Adrenal gland (tissue), 19 donors: ENCODE measurements at places on chromosomes 12 and 14. TPM values are rescaled to one million over a fixed set of nuclear protein-coding genes. Genes with fewer than 3 reads are reported as not detected.

DNA sequence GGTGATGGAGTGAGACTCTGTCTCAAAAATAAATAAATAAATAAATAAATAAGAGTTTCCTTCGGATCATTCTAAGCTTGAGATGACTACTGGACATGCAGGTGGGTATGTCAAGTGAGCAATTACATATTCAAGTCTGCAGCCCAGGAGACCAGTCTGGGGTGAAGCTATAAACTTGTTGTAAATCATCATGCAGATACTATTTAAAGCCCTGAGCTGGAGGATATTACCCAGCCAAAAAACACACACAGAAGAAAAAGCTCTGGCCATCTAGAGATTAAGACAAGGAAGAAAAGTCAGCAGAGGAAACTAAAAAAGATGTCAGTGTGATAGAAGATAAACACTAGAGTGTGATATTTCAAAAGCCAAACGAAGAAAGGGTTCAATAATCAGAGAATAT is 47.0 kb upstream of the PDZRN4 start:
- H3K36me3 ChIP-seq = no peaks in the 10 kb centered on the region
- H3K27me3 ChIP-seq = no peaks in the 10 kb centered on the region
- no peaks in the 10 kb centered on the region for H3K4me1 ChIP-seq
- H3K4me3 ChIP-seq = no peak overlapping the region
- no peak overlapping the region for H3K27ac ChIP-seq
- DNase-seq = no peak

ERP27 gene
- total RNA-seq = 1.6 TPM

GRCh38 chr12:102417055-102417454 is 63.3 kb downstream of the IGF1 start:
- H3K4me1 ChIP-seq = no peaks in the 10 kb centered on the region
- DNase-seq = no peak
- H3K36me3 ChIP-seq = no peaks in the 10 kb centered on the region
- no peaks in the 10 kb centered on the region for H3K27me3 ChIP-seq
- H3K4me3 ChIP-seq = no peak overlapping the region
- H3K27ac ChIP-seq = no peak overlapping the region

- H3K27ac ChIP-seq = no peak overlapping the region
- H3K4me3 ChIP-seq = no peak overlapping the region
- peaks cover 3% of the 10 kb centered on the region for H3K27me3 ChIP-seq
- H3K36me3 ChIP-seq = no peaks in the 10 kb centered on the region
- no peak for DNase-seq
Measured at GRCh38 chr14:58861586-58861985, 223.8 kb downstream of the DACT1 start.

- H3K27me3 ChIP-seq = no peaks in the 10 kb centered on the region
- no peak overlapping the region for H3K27ac ChIP-seq
- H3K4me3 ChIP-seq = no peak overlapping the region
- no peak for DNase-seq
Measured at GRCh38 chr14:20429801-20430669, 5.9 kb downstream of the KLHL33 start.

ANKS1B gene
- total RNA-seq = 10.2 TPM

GRCh38 chr14:95085321-95085720 is 72.0 kb downstream of the DICER1 start:
- no peaks in the 10 kb centered on the region for H3K4me1 ChIP-seq
- H3K27me3 ChIP-seq = no peaks in the 10 kb centered on the region
- no peak overlapping the region for H3K4me3 ChIP-seq
- peaks cover 5% of the 10 kb centered on the region for H3K36me3 ChIP-seq
- no peak for DNase-seq

DNA sequence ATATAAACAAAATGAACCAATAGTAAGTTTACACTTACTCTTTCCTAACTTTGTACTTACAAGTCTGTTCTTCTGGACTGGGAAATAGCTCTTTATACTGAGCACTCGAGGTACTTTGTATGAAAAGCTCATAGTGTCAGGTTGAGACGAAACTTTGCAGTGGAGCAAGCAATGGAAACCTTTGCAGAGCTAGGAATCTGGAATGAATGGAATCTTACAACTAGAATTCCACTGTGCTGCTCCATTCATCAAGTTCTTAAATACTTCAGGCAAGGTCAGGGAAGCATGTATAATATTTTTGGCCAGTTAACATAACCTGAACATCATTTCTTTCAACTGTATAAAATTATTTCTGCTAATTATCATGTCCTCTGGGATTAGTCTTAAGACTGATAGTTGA is 1327.5 kb upstream of the FLRT2 start:
- H3K36me3 ChIP-seq = no peaks in the 10 kb centered on the region

DPY19L2 gene
- 21.5 TPM for total RNA-seq

- peaks cover 14% of the 10 kb centered on the region for H3K4me1 ChIP-seq
- no peak overlapping the region for H3K4me3 ChIP-seq
- H3K27ac ChIP-seq = no peak overlapping the region
- no peaks in the 10 kb centered on the region for H3K27me3 ChIP-seq
- H3K36me3 ChIP-seq = no peaks in the 10 kb centered on the region
Measured at GRCh38 chr12:19208456-19208855, 78.9 kb downstream of the PLEKHA5 start.

- no peaks in the 10 kb centered on the region for H3K4me1 ChIP-seq
- H3K27ac ChIP-seq = no peak overlapping the region
- H3K27me3 ChIP-seq = no peaks in the 10 kb centered on the region
- no peak overlapping the region for H3K4me3 ChIP-seq
- no peaks in the 10 kb centered on the region for H3K36me3 ChIP-seq
Measured at GRCh38 chr12:98572010-98572409, 21.5 kb upstream of the SLC25A3 start.

DNA sequence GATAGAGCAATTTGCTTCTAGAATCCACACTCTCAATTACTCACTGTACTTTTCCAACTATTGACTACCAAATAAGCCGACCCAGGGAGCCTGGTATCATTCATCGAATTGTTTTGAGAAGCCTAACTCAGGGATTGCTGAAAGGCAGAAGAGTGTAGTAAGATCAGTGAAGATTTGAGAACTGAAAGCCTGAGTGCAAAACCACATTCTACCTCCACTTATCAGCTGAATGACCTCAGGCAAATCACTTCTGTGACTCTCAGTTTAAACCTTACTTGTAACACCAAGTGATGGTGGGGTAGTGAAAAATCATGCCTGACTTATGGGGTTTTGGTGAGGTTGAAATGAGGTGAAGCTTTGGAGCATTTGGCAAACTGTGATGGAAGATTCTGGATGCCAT is 126.1 kb upstream of the MAX start:
- H3K36me3 ChIP-seq = no peaks in the 10 kb centered on the region
- no peak for DNase-seq
- H3K27me3 ChIP-seq = no peaks in the 10 kb centered on the region
- peaks cover 13% of the 10 kb centered on the region for H3K4me1 ChIP-seq
- no peak overlapping the region for H3K27ac ChIP-seq

- peaks cover 18% of the 10 kb centered on the region for H3K4me1 ChIP-seq
- no peaks in the 10 kb centered on the region for H3K27me3 ChIP-seq
- no peak overlapping the region for H3K27ac ChIP-seq
- DNase-seq = no peak
Measured at GRCh38 chr14:75579338-75579864, 981 bp downstream of the FLVCR2 start.

LRRIQ1 gene
- 0.43 TPM for total RNA-seq

GLT8D2 gene
- 14.2 TPM for total RNA-seq

LAG3 gene
- 0.83 TPM for total RNA-seq

- H3K27ac ChIP-seq = no peak overlapping the region
- no peak overlapping the region for H3K4me3 ChIP-seq
- no peaks in the 10 kb centered on the region for H3K36me3 ChIP-seq
- no peaks in the 10 kb centered on the region for H3K27me3 ChIP-seq
- H3K4me1 ChIP-seq = no peaks in the 10 kb centered on the region
Measured at GRCh38 chr12:76702946-76703345, 61.0 kb upstream of the ZDHHC17 start.

- peak overlapping the region; percentile 32 for H3K4me3 ChIP-seq
- no peaks in the 10 kb centered on the region for H3K4me1 ChIP-seq
- no peaks in the 10 kb centered on the region for H3K27me3 ChIP-seq
- peak; percentile 84 for DNase-seq
Measured at GRCh38 chr12:25957793-25958427, 572 bp upstream of the RASSF8 start.

DNA sequence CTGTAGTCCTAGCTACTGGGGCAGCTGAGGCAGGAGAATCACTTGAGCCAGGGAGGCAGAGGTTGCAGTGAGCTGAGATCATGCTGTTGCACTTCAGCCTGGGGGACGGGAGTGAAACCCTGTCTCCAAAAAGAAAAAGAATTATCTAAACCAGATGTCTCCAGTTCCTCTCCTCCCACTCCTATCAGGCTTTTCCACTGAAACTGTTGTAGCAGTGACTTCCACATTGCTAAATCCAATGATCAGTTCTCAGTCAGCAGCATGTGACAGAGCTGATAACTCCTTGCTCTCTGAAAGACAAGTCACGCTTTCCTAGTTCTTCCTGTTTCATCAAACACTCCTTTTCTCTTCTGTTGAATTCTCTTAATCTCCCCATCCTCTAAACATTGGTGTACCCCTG is 8.6 kb downstream of the SLC38A6 start:
- DNase-seq = peak; percentile 2
- H3K4me3 ChIP-seq = no peak overlapping the region
- H3K4me1 ChIP-seq = no peaks in the 10 kb centered on the region
- H3K27me3 ChIP-seq = no peaks in the 10 kb centered on the region
- H3K27ac ChIP-seq = no peak overlapping the region
- no peaks in the 10 kb centered on the region for H3K36me3 ChIP-seq

DNA sequence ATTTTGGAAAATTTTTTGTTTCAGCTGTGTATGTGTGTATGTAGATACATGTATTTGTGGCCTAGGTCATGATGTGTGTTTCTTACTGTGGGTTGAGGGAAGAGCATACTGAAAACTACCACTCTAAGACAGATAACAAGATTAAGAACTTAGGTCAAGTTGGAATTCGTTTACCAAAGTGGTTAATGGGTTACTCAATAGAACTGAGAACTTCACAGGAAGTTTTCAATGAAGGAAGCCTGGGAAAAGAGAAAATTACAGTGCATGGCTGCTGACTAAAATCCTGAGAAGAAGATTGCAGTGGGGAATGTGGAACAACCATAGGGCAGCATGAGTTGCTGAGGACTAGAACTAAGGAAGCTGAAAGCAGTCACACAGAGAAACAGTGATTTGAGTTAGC is 21.4 kb upstream of the FOXG1 start:
- H3K4me3 ChIP-seq = no peak overlapping the region
- no peaks in the 10 kb centered on the region for H3K36me3 ChIP-seq
- H3K27me3 ChIP-seq = no peaks in the 10 kb centered on the region
- H3K27ac ChIP-seq = no peak overlapping the region
- H3K4me1 ChIP-seq = no peaks in the 10 kb centered on the region

DNA sequence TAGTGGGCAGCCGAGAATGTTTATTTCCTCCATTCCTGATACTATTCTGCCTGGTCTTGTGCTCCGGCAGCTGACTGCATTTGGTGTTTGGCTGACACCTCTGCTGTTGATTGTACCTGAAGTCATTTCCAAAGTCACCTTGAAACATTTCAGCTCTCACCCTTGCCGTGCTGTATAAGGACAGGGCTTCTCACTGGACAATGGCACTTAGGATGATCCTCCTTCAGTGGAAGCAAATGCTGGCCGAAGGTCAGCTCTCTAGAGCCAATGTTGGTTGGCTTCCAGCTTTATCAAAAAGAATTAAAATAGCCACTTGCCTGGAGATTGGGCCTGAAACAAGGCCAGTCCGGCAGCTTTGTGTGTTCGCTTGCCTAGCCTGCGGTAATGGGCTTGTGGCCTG is 44.0 kb downstream of the ACACB start:
- H3K4me1 ChIP-seq = peaks cover 74% of the 10 kb centered on the region
- no peaks in the 10 kb centered on the region for H3K27me3 ChIP-seq
- H3K27ac ChIP-seq = peak overlapping the region; percentile 81
- no peaks in the 10 kb centered on the region for H3K36me3 ChIP-seq
- no peak overlapping the region for H3K4me3 ChIP-seq

DNA sequence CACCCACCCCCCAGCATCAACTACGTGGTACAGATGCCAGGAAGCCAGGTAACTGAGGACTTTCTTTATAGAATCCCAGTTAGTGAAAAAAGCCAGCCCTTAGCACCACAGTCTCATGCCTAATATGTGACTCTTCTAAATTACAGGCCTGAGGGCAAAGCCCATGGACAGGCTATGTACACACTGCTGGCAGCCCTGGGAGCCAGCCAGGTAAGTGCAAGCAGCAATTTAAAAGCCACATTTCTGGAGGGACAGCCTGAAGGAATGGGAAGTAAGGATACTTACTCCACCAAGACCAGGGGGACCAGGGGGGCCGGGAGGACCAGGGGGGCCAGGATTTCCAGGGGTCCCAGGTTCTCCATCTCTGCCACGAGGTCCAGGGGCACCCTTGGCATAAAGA is 7.0 kb downstream of the COL2A1 start:
- H3K36me3 ChIP-seq = no peaks in the 10 kb centered on the region
- peaks cover 11% of the 10 kb centered on the region for H3K27me3 ChIP-seq
- no peak overlapping the region for H3K27ac ChIP-seq
- H3K4me1 ChIP-seq = peaks cover 24% of the 10 kb centered on the region

GRCh38 chr14:99271221-99271941 is 616 bp downstream of the BCL11B start:
- peaks cover 17% of the 10 kb centered on the region for H3K4me1 ChIP-seq
- peak overlapping the region; percentile 16 for H3K4me3 ChIP-seq
- H3K36me3 ChIP-seq = no peaks in the 10 kb centered on the region
- H3K27me3 ChIP-seq = peaks cover 71% of the 10 kb centered on the region
- no peak for DNase-seq

ESRRB gene
- not detected for total RNA-seq

DNA sequence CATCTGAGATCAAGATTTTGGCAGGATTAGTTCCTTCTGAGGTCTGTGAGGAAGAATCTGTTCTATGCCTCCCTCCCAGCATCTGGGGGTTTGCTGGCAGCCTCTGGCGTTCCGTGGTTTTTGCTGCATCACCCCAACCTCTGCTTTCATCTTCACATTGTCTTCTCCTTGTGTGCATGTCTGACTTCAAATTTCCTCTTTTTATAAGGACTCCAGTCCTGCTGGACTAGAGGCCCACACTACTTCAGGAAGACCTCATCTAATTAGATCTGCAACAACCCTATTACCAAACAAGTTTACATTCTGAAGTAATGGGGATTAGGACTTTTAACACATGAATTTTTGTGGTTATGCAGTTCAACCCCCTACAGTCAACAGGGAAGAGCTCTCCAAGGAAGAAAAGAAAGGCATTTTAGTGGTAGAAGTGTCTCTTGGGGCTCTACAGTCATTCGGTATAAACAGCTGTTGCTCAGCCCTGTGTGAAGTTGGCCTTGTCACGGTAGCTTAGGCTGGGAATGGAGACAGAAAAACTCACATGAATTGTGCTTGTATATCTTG is 89.7 kb downstream of the CAND1 start:
- no peak overlapping the region for H3K27ac ChIP-seq
- no peaks in the 10 kb centered on the region for H3K27me3 ChIP-seq
- no peak overlapping the region for H3K4me3 ChIP-seq
- H3K4me1 ChIP-seq = peaks cover 29% of the 10 kb centered on the region
- no peaks in the 10 kb centered on the region for H3K36me3 ChIP-seq
- no peak for DNase-seq

FOXM1 gene
- 3.6 TPM for total RNA-seq

- no peaks in the 10 kb centered on the region for H3K36me3 ChIP-seq
- no peaks in the 10 kb centered on the region for H3K4me1 ChIP-seq
- DNase-seq = no peak
- H3K4me3 ChIP-seq = no peak overlapping the region
Measured at GRCh38 chr14:75848167-75848913, 133.5 kb downstream of the TGFB3 start.

GRCh38 chr14:73747379-73748211 is 33.4 kb upstream of the PNMA1 start:
- H3K4me1 ChIP-seq = peaks cover 59% of the 10 kb centered on the region
- H3K36me3 ChIP-seq = no peaks in the 10 kb centered on the region
- H3K4me3 ChIP-seq = no peak overlapping the region
- DNase-seq = no peak
- H3K27ac ChIP-seq = no peak overlapping the region

IL22 gene
- total RNA-seq = not detected
